ENCODE measurements at places on chromosomes 12 and 14.

GRCh38 chr12:66143868-66144267 is 13.3 kb upstream of the LLPH start:
- DNase-seq: no peak

- DNase-seq: no peak
Measured at GRCh38 chr14:65137648-65138307, 35.5 kb upstream of the MAX start.

GRCh38 chr14:82224610-82225009 is 691.0 kb upstream of the SEL1L start:
- no peak for DNase-seq

DNA sequence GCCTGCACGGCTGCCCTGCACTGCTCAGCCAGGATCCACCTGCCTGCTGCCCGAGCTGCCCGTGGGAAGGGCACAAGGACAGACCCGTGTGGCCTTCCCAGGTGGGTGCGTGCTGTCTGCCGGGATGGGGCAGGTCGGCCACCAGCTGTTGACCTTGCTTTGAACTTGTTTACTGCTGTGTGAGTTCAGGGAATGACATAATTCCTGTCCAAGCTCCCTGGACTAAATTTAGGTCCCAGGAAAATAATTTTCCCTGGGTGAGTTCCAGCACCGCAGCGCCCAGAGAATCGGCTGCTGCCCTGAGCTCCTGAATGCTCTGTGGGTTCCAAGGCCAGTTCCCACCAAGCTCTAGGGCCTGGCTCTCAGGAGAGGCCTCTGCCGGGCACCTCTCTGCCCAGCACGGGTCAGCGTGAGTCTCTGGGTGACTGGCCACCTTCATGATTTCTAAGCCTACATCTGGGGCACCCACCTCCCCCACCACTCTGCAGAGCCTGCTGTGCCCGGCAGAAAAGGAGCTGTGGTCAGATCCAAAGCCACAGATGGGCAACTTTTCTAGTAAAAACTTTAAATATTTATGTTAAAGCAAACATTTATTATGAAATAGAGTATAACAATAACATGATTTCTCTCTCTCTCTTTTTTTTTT is 27.2 kb upstream of the MLXIP start:
- DNase-seq: no peak

- no peak for DNase-seq
Measured at GRCh38 chr12:40534828-40535227, 157.4 kb upstream of the CNTN1 start.

DNA sequence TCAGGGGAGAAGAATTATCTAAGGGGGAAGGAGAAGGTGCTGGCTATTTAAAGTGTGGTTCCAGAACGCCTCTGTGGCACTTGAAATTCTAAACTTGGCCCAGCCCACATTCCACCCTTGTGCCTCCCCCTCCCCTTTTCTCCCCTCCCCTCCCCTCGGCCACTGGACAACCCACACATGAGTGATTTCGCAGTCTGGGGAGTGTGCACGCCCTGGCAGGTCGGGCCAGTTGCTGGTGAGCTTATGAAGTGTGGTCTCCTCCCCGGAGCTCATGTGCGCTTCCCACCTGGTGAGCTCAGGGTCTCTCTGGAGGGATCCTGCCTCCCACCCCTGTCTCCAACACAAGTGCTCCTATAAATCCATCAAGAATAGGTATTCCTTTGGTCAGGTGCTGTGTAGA is at the start of gene SLC6A13:
Gene SLC6A13, minus strand, starts transcription at position 20 of the 400 bp plus-strand sequence. CDS start 2,784 bp downstream, outside the sequence.
- no peak for DNase-seq

DNA sequence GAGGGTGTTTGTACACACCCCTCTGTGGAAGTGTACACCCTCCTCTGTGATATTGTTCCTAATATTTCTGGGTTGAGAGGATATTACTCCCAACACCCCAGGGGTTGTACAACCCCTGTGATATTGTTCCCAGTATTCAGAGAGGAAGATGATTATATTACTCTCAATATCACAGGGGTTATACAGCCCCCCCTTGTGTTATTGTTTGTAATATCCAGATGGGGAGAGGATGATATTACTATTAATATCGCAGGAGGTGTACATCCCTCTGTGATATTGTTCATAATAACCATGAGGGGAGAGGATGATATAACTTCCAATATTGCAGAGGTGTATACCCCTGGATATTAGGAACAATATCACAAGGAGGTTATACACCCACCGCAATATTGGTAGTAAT is 566.1 kb upstream of the MIS18BP1 start:
- DNase-seq: no peak

DNA sequence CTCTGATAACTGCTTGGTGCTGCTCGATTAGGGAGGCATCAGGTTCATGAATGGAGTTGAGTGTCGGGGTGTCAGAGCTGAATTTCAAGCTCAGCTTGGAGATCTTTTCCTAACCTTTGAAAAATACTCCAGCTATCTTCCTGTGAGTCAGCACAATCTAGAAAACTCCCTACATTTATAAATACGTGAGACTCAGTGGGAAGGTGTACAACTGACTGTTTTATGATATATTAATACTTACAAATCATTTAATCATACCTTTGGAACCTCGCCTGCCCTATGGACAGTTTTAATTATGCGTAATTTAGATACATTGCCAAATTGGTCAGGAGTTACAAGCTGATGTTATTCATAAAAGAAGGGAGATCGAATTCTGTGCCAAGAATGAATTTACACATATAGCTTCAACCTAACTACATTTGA is 961 bp downstream of the CMAS start:
- no peak for DNase-seq

DNA sequence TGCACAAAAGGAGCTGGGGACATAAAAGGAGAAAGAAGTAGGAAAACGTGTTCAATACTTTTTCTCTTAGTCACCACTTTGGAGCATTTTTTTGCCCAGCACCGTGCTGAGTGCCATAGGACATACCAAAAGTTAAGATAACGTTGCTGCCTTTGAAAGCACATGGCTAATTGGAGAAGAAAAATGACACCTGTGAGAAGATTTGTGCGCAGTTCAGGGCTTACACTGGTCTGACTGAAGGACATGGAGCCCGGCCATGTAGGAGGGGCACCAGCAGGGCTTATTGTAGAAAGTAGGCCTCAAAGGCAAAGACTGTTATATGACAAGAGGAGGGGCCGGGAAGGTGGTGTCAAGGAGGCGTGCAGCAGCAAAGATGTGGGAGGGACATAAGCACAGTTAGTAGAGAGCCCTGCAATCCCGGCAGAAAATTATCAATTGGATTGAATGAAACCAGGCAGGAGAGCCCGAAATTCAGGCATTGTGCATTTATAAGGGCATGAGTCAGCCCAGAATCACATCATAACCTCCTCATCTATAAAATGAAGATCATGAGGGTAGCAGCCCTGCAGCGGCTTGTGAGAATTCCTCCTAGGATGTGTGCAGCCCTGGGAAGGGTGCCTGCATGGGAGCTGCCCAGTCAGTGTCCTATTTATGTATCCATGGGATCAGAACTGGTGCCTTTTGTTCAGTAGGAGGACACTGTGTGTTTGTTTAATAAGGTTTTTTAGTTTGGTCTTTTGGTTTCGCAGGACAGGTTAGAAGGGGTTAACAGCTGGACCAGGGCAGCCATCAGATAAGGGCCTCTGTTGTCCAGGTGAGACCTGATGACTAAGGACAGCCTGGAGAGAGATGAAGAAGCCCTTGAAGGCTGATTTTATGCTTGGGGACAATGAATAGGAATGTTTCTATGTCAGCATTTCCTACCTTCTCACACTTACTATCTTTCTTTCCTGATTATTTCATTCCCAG is 122.4 kb downstream of the GPR135 start:
- DNase-seq: no peak

- no peak for DNase-seq
Measured at GRCh38 chr12:102454808-102455760, 25.3 kb downstream of the IGF1 start.

DNA sequence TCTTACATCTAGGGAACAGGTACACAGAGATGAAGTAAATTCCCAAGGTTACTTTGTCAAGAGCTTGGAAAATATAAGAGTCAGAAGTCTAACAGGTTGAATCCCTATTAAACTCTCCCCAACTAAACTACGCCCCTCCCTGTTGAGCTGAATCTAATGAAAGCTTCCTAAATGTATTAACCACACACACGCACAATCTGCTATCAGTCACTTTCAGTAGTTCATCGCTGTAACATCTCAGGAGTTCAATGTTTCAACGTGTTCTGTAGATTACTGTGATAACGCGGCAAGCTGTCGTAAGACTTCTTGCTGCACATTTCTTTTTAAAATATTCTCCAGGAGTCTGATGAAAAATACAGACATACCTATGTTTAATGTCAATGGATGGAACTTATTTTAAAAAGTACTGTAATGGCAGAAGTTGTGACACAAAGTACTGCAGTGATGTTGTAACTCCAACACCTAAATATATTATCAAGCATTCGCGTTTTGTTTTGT is 612 bp upstream of the SLC25A3 start:
- DNase-seq: no peak

DNA sequence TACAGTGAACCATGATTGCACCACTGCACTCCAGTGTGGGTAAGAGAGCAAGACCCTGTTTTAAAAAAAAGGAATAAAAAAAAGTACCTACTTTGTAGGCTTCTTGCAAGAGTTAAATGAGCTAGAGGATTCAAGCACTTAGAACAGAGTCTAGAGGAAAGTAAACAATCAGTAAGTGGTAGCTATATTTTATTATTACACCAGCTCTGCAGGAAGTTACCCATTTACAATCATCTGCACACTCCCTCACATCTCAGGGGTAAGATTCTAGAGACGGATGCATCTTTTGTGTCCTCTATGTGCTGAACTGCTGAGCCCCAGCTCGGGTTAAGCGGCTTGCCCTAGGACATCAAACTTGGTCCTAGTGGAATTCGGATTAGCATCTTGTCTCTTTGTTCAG is 67.3 kb downstream of the KCNK10 start:
- no peak for DNase-seq

DNA sequence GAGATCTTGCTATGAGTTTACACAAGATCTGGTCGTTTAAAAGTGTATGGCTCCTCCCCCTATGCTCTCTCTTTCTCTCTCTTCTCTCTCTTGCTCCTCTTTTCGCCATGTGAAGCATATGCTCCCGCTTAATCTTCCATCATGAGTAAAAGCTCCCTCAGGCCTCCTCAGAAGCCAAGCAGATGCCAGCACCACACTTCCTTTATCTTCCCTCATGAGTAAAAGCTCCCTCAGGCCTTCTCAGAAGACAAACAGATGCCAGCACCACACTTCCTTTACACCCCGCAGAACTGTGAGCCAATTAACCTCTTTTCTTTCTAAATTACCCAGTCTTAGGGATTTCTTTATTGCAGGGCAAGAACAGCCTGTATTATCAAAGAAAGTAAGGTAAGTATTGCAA is 152.4 kb downstream of the SEC23A start:
- DNase-seq: no peak

DNA sequence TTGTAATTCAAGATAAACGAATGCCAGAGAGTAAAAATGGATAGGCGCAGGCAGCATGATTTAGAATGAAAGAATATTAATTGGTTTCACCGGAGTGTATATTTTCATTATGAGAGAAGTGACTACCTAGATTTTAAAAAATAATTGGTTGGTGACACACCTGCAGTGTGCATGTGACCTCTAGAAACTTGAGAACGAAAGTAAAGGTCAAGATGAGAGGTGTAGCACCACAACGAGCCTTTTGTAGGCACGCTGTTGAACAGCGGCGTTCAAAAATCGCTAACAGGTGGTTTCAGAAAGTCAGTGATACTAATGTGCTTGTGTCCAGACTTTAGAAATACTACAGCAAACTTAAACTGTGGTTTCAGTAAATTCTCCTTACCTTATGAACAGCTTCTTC is 123.8 kb downstream of the NPAS3 start:
- DNase-seq: no peak

- DNase-seq: no peak
Measured at GRCh38 chr12:3247629-3248161, 170.5 kb downstream of the TSPAN9 start.

GRCh38 chr12:3182426-3182825 is 105.2 kb downstream of the TSPAN9 start:
- no peak for DNase-seq

DNA sequence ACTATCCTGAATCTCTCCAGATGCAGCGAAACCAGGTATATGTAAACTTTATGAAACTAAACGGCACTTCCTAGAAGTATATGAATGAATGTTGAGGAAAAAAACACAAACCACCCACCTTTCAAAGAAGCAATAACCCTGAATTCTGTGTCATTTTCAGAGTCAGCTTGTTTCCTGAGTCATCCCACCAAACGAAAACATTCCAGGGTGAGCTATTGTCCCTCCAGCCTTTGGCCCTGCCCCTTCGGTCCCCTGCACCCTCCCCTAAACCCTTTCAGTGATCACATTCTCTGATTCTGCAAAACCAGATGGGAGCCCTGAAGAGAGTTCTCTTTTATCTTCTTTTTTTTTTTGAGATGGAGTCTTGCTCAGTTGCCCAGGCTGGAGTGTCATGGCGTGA is 202.6 kb upstream of the ALG10B start:
- DNase-seq: no peak

DNA sequence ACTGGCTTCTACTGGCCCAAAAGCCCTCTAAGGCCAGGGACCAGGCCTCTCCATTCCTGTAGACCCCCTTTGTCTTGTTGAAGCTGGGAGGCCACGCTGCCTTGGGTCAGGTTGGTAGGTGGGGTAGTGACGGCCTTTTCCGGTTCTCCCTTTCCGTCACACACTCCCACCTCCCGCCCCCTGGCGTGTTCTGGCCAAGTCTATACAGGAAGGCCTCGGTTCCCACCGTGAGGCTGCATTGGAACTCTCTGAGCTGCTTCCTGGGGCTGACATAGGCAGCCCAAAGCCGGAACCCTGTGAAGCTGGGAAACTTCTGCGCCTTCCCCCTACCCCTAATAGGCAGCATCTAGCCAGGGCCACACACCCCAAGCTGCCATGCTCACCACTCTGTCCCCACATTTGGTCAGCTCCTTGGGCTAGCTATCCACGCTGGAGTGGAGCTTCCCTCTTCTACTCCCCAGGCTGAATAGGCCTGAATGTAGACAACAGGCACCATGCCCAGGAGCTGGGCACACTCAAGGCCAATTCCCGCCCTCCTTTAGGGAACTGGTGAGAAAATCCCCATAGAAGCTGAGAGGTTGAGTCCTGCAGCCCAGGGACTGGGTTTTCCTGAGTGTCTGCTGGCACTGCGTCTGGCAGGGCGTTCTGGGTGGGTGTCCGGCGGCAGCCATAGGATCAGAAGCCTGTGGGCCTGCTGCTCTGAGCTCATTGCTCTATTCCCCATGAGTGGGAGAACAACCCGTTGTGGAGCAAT is 35.7 kb downstream of the RIN3 start:
- no peak for DNase-seq

GRCh38 chr14:102929241-102930137 is 7.0 kb downstream of the AMN start:
- no peak for DNase-seq

GRCh38 chr12:31315044-31315715 is 10.8 kb downstream of the SINHCAF start:
- DNase-seq: no peak

GRCh38 chr14:80560800-80561657 is 349.7 kb upstream of the DIO2 start:
- no peak for DNase-seq

GRCh38 chr14:99207456-99207855 is 64.5 kb downstream of the BCL11B start:
- DNase-seq: no peak
